ENCODE measurements at places on chromosomes 6 and 20.

GRCh38 chr20:23048283-23049200 is 930 bp downstream of the THBD start:
- no peak for DNase-seq

GRCh38 chr6:12709556-12710232 is 6.9 kb upstream of the PHACTR1 start:
- DNase-seq, result no peak

DNA sequence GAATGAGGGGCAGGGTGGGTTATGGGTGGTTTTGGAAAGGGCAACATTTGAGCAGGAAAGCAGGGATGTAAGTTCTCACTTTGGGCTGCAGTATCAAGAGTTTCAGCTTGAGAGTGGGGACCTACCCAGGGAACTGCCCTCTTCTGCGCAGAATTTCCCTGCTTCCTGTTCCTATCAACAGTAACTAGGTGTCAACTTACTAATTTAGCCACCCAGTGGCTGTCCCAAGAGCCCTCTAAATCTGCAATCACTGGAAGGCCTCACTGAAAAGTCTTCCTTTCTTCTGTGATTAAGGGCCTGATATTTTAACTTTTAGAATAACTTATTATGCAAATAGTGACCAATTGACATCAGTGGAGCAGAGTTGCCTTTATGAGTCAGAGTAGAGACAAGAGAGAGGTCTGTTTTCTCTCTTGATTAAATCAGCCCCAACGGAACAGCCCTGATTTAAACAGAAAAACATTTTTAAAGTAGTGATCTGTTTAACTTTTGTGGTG is 118.2 kb upstream of the RIPOR2 start:
- no peak for DNase-seq

GRCh38 chr20:62704341-62704948 is 4.2 kb upstream of the NTSR1 start:
- no peak for DNase-seq

DNA sequence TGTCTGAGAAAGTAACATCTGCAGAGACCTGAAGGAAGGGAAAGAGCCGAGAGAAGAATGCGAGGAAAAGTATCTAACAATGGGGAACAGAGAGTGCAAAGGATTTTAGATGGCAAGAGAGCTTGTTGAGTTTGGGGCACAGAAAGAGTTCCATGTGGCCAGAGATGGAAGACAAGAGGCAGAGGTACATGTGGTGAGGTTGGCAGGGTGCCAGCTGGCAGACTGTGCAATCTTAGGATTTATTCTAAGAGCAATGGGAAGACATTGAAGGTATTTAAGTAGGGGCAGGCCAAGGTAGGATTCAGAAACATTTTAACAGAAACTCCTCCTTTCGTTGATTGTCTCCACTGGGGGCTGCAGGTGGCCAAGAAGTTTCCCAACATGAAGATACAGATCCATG is 20.4 kb upstream of the LBP start:
- DNase-seq, result no peak

All from activated CD8-positive, alpha-beta memory T cell treated with anti-CD3 and anti-CD28 coated beads, Interleukin-2, amount 50 U/mL, for 4 hours (primary cell).